ENCODE measurements at places on chromosomes 12 and 14. TPM values are rescaled to one million over a fixed set of nuclear protein-coding genes. Genes with fewer than 3 reads are reported as not detected.

GRCh38 chr14:101888182-101888581 lies 76.2 kb upstream of the DYNC1H1 start:
- DNase-seq = no peak

- DNase-seq = no peak
Observed at GRCh38 chr14:75371297-75371696, 56.5 kb upstream of the JDP2 start.

- DNase-seq = no peak
Observed at GRCh38 chr12:67348683-67349082, 79.5 kb downstream of the CAND1 start.

- DNase-seq = no peak
Observed at GRCh38 chr14:70527501-70528105, 7.2 kb downstream of the ADAM20 start.

PLEKHD1 gene
- polyA plus RNA-seq = 0.14 TPM

UNC79 gene
- 0.65 TPM for polyA plus RNA-seq

INF2 gene
- polyA plus RNA-seq = 69.1 TPM

MYF5 gene
- polyA plus RNA-seq = not detected

TUNAR gene
- 0.23 TPM for polyA plus RNA-seq

TIMM9 gene
- 66.5 TPM for polyA plus RNA-seq

TULP3 gene
- 40.1 TPM for polyA plus RNA-seq

TMEM52B gene
- polyA plus RNA-seq = 1.2 TPM

GZMB gene
- polyA plus RNA-seq = 1.3 TPM
